ENCODE measurements at places on chromosomes 11 and 22.
A peak's percentile ranks its signal among the peaks of the same experiment; 100 is the strongest.

- no peak for DNase-seq
These were observed 29.4 kb downstream of the YWHAH start for GRCh38 chr22:31973739-31974138.

- DNase-seq = no peak
These were observed 1.1 kb upstream of the MRGPRX4 start for GRCh38 chr11:18171377-18172000.

GRCh38 chr11:95916049-95916448 lies 7.9 kb downstream of the MTMR2 start:
- no peak for DNase-seq

- no peak for DNase-seq
These were observed 273.4 kb downstream of the TTC28 start for GRCh38 chr22:28406246-28406645.

- DNase-seq = no peak
These were observed 38.5 kb downstream of the TTC17 start for GRCh38 chr11:43397251-43397650.

DNA sequence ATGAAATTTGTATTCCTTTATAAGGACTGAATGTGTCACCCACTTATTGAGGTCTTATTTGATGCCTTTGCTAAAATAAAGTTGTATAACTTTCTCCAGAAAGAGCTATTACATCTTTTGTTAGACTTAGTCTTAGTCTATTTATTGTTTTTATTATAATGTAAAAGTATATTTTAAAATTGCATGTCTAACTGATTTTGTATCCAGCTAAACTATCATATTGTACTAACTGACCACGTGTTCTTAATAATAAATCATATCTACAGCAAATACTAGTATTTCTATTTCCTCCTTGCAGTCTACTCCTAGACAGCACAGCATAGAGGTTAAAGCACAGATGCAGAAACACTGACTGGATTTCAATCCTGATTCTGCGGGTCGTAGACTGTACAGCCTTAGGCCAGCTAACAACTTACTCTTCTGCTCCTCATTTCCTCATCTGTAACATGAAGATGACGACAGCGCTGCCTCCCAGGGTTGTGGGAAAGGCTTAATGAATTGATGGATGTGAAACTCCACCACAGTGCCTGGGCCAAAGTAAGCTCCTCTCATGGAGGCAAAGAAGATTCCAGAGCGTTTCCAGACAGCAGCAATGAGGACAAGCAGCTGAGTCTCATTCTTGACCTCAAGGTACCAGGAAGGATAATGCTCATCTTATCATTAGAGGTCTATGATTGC lies 13.2 kb downstream of the IFITM10 start:
- DNase-seq = no peak

- DNase-seq = no peak
These were observed 10.4 kb upstream of the AHNAK start for GRCh38 chr11:62556875-62557631.

DNA sequence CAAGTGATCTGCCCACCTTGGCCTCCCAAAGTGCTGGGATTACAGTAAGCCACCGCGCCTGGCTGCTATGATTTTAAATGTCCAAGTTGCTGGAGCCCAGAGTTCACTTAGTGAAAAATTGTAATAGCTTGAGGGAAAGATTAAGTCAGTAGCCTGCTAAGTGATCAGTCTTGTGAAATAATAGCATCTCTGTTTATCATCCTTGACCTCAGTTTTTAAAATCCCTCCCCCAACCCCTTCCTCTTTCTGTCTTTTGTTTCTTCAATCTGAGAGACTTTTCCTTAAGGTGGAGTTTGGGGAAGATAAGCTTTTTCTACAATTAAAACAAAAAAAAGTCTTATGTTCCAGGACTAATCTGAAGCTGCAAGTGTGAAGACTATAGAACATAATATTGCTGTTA lies 6.4 kb downstream of the HIPK3 start:
- no peak for DNase-seq

DNA sequence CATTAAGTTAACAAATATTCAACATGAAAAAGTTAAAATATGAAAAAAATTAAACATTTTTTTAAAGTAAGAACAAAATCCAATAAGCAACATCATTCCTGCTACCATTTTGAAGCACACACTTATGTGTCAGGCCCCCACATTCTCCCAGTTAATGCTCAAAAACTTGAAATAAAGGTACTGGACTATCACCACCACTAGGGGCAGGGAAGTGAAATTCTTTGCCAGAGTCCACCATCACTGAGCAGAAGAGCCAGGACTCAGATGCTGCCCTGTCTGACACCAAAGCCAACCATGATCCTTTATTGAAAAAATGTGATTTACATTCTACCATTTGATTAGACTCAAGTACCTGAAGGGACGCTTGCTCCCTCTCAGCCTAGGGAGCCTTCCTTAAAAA lies 39.1 kb downstream of the PITPNB start:
- no peak for DNase-seq

DNA sequence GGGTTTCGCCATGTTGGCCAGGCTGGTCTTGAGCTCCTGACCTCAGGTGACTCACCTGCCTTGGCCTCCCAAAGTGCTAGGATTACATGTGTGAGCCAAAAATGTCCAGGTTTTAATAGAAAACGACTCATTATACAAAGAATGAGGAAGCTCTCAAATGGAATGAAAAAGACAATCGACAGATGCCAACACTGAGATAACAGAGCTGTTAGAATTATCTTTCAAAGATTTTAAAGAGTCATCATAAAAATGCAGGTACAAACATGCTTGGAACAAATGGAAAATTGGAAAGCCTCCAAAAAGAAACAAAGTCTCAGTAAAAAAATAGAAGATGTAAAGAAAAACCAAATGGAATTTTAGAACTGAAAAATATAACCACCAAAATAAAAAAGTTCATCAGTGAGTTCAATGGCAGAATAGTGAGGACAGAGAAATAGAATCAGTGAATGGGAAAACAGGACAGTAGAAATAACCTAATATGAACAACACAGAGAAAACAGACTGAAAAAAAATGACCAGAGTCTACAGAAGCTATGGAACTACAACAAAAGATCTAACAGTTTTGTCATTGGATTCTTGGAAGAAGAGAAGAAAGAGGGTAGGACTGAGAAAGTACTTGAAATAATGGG lies 10.9 kb downstream of the GAB2 start:
- no peak for DNase-seq

DNA sequence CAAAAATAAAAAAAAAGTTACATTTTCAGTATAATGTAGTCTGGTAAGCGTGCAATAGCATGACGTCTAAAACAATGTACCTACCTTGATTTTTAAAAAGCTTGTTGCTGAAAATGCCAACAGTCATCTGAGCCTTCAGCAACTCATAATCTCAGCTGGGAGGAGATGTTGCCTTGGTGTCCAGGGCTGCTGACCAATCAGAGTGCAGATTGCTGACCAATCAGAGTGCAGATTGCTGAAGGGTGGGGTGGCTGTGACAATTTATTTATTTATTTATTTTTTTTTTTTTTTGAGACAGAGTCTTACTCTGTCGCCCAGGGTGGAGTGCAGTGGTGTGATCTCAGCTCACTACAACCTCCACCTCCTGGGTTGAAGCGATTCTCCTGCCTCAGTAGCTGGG lies 17.8 kb downstream of the ZBED4 start:
- DNase-seq = no peak

- no peak for DNase-seq
These were observed 761 bp downstream of the ZDHHC13 start for GRCh38 chr11:19117760-19118097.

- no peak for DNase-seq
These were observed 61.0 kb downstream of the TEAD1 start for GRCh38 chr11:12735262-12735661.

- DNase-seq = no peak
These were observed 846.4 kb downstream of the DLG2 start for GRCh38 chr11:84780689-84781293.

DNA sequence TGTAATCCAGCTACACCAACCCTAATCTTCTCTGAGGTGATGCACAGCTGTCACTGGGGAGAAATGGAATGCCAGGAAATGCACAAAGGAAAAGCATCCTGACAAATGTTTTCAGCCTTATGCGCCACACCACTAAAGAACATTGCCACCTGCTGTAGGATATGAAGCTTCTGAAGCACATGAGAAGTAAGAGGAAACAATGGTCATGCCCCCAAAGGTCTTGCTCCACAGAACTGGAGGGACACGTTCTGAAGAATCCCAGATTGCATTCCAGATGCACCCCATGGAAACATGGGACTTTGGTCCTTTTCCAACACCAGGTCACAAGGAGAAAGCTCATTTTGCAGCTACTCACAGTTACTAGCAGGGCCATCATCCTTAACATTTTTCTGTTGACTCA lies 48.7 kb upstream of the ZBED5 start:
- DNase-seq = no peak

GRCh38 chr11:134139873-134140331 lies 71.0 kb downstream of the JAM3 start:
- DNase-seq = no peak

DNA sequence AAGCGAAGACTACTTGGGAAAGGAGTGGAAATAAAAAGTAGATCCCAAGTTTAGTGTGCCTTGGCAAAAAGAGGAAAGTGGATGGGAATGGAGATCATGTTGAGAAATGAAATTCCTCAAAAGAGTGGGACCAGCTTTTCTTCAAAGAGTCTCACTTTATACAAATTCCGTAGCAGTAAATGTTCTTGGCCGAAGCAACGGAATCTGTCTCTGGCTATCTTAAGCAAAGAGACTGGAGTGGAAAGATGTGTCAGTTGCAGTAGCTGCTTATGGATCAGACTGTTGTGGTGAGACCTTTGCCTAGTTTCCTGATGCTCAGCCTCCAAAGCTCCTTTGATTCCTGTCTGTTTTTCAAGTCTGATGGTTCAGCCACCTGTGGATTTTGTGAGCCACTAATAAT lies 73.6 kb downstream of the CSTPP1 start:
- DNase-seq = no peak

DNA sequence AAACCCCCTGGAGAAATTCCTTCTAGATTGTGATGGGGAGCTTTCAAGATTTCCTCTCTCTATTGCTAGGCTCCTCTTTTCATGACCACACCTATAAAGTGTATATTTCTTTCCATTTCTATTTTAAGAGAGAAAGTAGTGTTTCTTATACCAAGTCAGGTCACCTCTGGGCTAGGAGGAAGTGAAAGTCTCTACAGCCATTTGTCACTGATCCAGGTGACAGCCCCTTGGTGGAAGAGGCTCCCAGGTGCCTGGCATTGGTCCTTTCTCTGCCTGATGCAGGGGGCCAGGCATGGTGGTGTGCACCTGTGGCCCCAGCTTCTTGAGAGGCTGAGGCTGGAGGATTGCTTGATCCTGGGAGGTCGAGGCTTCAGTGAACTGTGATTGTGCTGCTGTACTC lies 64.7 kb downstream of the DHCR7 start:
- no peak for DNase-seq

- no peak for DNase-seq
These were observed 253.9 kb downstream of the LARGE1 start for GRCh38 chr22:33666279-33666960.

DNA sequence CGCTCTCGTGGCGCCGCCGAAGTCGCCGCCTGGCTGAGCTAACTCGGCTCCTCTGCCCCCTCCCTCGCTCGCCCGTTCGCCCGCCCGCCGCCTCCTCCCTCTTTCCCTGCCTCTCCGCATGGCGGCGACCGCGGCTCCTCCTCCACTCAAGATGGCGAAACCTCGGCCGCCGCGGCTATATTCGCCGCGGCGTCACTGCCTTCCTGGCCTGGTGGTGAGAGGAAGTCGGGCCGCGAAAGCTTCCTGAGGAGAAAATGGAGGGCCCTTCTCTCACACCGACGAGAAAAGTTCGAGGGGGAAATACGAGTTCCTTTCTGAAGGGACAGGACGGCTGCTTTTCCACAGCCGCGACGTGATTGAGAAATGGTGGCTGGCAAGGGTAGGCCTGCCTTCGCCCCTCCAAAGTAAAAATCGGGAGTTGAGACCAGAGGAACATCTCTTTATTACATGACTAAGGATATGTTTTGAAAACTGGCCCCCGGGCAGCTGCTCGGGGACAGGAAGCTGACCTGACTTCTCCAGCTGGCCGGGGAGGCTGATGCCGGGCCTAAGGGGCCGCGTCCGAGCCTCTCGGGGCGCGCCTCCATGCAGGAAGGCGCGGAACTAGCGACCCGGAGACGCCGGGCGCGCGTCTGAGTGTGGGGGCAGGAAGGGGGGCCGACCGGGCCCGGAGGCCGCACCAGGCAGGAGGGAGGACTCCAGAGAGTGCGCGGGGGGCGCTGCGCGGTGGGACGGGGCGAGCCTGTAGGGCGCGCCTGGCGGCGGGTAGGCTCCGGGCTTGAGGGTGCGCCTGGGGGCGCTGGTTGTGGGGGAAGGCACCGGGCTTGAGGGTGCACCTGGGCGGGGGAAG lies at the start of gene DDX6:
Gene DDX6, minus strand, starts transcription at position 54 of the 850 bp plus-strand sequence. CDS start 4,913 bp downstream, outside the sequence.
- DNase-seq = peak; percentile 79

DNA sequence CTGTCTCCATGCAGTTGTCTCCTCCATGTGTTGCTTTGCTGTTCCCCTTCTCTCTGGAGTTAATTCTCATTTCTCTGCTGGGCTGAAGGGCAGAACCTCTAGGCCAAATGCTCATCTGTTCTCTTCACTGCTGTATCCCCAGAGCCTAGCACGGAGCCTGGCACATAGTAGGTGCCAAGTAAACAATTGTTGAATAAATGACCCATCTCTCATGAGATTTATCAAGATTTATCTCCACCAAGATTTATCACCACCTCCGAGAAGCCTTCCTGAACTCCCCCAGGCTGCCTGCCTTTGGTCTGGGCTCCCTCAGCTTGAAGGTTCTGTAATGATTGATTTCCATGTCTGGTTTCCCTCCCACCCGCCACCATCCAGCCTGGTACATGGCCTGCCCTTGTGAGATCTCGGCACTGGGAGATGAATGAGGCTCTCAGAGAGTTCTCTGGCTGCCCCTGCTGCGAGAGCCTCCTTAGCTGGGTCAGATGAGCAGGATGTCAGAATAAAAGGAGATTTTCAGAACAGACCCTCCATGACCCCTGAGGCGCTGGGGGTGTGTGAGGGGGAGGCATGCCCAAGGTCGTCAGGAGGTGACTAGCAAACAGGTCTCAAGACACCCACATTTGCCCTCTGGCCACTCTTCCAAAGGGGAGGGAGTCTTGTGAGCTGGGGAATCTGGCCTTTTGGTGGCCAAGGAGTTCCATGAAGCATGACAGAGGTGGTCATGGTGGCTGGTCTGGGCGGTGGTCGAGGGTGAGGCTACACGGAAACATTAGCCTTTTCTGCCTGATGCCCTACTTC lies 2.4 kb upstream of the GDPD5 start:
- DNase-seq = no peak

DNA sequence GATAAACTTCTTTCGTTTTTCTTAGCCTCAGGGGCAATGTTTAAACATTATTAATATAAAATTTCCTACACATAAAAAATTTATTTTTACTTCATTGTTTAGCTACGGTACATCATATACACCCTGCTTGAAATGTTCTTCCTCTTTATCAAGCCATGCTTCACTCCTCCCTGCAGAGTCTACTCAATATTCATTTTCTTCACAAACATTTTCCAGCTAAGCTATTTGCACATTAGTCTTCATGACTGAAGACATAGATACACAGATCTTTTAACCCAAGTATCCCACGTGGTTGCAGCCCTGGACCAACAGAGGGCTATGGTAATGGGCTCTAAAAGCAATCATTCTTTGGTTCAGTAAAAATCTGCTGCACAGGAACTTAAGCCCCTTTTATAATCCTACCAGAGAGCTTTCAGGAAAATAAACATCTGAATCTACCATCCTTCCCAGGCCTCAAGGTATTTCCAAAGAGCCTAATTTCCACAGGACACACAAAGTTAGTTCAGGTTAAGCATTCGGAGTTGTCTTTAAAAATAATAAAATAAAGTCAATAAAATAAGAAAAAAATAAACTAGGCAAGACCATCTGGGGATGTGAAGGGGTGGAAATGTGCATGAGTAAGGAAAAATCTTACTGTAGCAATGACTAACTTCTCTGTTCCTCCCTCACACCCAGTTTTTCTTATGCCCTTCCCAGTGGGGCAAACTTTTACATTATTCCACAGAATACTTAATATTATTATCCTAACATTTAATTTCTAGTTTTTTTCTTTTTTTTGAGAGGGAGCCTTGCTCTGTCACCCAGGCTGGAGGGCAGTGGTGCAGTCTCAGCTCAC lies 21.6 kb upstream of the OR6X1 start:
- DNase-seq = no peak

Data from stimulated activated CD4-positive, alpha-beta T cell treated with anti-CD3 and anti-CD28 coated beads, Interleukin-15, amount 100 ng/mL, for 1 hour (primary cell).